ENCODE measurements at places on chromosomes 1 and 21.

GRCh38 chr1:182720463-182720862, 36.1 kb upstream of the RGS8 start:
- DNase-seq: no peak

DNA sequence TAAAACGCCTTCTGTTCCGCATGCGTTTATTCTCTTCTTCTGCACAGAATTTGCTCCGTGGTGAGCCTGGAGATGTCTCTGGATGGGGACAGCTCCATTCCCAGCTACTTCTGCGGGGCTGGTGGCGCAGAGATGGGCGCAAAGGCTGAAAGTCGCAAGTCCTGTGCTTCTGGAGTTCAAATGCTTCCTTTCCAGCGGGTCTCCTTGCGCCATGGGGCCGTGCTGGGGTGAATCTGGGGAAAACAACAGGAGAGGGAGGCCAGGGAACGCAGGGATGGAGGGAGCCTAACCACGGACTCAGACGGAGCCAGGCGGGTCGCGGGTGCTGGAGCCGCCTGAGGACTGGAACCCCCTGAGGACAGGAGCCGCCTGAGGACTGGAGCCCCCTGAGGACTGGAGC, 2.9 kb upstream of the OR2T12 start:
- no peak for DNase-seq

DNA sequence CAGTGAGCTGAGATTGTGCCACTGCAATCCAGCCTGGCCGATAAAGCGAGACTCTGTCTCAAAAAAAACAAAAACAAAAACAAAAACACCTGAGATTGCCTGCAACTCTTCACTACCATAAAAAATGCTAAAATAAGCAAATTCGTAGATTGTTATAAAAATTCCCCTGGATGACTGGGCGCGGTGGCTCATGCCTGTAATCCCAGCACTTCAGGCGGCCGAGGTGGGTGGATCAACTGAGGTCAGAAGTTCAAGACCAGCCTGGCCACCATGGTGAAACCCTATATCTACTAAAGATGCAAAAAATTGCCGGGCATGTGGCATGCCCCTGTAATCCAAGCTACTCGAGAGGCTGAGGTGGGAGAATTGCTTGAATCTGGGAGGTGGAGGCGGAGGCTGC, 10.7 kb downstream of the MED18 start:
- no peak for DNase-seq

GRCh38 chr1:11176081-11176706, 13.0 kb upstream of the ANGPTL7 start:
- no peak for DNase-seq

- no peak for DNase-seq
Observed at GRCh38 chr1:182786223-182786994, 3.2 kb upstream of the NPL start.

DNA sequence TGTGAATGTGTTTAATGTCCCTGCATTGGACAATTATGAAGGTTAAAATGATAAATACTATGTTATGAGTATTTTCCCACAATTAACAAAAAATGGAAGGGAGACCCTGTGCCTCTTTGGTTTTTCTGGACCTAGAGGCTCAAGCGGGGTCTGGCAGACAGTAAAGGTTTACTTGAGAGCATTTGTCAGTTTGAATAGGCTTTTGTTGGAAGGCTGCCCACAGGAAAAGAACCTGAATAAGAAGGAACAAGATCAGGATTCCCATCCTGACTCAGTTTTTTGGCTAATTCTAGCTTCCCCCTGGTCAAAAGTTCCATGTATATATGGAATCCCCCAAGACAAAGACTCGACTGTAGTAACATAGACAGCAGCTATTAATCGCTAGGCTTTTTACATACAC, 150.9 kb upstream of the JUN start:
- DNase-seq: no peak

- no peak for DNase-seq
Observed at GRCh38 chr1:216186141-216186540, 237.1 kb downstream of the USH2A start.

DNA sequence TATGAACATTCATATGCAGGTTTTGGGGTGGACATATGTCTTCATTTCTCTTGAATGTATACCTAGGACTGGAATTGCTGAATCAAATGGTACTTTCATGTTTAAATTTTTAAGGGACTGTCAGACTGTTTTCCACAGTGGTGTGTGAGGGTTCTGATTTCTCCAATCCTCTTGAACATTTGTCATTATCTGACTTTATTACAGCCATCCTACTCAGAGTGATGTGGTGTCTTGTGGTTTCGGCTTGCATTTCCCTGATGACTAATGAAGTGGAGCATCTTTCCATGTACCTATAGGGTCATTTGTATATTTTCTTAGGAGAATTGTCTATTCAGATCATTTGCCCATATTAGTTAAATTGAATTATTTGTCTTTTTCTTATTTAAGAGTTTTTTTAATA, 35.4 kb upstream of the ZNF281 start:
- DNase-seq: no peak

- no peak for DNase-seq
Observed at GRCh38 chr1:29540801-29541357, 304.6 kb downstream of the PTPRU start.

DNA sequence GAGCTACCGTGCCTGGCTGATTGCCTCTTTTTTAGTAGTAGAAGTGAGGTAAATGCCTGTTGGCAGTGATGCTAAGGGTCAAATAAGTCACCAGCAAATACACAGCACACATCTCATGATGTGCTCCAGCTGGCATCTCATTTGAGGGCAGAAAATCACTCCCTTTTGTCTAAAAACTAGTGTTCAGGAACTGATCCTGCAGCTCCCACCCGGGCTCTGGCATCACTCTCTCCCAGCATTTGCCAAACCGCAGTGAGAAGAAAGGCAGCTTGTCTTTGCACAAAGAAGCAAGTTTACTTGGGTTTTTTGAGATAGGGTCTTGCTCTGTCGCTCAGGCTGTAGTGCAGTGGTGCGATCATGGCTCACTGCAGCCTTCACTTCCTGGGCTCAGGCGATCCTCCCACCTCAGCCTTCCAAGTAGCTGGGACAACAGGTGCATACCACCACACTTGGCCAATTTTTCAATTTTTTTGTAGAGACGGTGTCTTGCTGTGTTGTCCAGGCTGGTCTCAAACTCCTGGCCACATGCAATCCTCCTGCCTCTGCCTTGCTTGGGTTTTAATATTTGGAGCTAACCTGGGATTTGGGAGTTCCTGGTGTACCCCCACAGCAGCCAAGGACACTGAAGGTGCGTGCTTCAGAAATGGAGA, 4.1 kb downstream of the RBP7 start:
- DNase-seq: no peak

- no peak for DNase-seq
Observed at GRCh38 chr1:218991089-218991488, 182.6 kb upstream of the LYPLAL1 start.

DNA sequence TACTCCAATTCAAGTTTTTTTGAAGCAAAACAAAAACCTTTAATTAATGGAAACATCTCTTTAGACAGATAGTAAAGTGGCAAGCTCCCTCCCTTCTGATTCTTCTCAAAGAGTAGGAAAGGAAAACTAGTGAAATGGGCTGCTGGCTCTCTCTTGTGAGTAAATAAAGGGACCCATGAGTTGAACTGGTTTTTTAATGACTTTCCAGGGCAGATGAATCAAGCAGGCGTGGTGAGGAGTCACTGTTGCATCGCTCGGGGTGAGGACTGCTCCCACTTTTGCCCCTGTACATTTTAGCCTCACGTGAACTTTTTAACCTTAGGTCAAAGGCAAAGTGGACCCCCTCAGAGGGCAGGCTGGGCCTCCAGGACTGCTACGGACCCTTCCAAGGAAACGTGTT, 64.8 kb downstream of the ABCA4 start:
- no peak for DNase-seq

DNA sequence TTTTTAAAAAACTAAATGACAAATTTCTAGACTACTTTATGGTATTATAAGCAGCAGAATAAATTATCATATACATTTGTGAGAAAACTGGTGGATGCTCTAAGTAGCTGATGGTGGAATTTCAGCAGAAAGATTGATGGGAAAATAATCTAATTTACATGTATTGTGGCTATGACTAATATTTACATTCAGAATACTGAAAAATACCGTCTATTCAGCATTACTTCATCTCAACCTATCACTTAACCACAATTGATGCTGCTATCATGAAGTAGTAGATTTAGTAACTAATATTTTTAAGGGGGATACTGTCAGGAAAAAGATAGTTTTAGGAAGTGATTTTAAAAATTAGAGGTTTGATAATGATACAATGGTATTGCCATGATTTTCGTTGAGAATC, 137.9 kb downstream of the IFI44 start:
- no peak for DNase-seq

- no peak for DNase-seq
Observed at GRCh38 chr1:73029571-73029970, 747.2 kb upstream of the NEGR1 start.

- no peak for DNase-seq
Observed at GRCh38 chr1:247287460-247287859, 31.6 kb downstream of the VN1R5 start.

- DNase-seq: no peak
Observed at GRCh38 chr1:59574085-59574484, 240.7 kb upstream of the HOOK1 start.

DNA sequence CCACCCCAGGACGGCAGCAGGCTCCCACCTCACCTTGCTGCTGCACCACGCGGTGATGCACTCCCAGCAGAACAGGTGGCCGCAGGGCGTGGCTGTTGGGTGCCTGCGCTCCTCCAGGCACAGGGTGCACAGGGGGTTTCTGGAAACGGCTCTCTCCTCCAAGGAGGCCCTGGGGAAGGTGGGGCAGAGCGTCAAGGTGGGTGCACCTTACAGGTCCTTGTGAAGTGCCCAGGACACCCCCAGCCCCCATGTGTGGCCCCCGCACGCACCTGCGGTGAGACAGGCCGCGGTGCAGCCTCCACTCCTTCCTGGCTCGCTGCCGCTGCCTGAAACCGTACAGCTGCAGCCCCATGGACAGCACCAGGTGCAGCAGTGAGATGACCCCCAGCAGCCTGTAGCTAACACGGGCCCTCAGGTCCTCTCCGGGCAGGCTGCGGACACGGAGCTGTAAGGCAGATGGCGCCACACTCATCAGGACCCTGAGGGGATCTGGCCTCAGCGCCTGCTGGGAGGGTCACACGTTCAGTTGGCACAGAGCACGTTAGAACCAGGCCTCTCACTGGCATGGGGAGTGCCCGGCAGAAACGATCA, 5.8 kb downstream of the PEX10 start:
- DNase-seq: no peak
